ENCODE measurements at places on chromosomes 6 and 20.

DNA sequence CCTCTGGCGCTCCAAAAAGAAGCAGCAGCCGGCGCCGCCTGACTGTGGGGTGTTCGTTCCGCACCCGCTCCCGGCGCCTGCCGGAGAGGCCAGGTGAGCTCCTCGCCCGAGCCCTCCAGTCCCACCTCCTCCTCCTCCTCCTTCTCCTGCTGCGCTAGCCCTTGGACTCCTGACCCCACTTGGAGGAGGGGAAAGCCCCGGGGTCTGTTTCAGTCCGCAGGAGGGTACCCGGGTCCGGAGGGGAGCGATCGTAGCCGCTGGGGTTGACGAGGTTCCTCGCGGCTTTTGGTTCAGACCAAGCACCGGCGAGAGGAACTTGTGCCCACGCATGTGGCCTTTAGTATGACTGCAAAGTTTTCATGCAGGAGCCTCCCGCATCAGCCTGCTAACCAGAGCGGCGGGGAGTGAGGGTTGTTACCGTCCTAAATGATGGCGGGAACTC lies 493 bp downstream of the CRYBG1 start:
- DNase-seq: no peak

DNA sequence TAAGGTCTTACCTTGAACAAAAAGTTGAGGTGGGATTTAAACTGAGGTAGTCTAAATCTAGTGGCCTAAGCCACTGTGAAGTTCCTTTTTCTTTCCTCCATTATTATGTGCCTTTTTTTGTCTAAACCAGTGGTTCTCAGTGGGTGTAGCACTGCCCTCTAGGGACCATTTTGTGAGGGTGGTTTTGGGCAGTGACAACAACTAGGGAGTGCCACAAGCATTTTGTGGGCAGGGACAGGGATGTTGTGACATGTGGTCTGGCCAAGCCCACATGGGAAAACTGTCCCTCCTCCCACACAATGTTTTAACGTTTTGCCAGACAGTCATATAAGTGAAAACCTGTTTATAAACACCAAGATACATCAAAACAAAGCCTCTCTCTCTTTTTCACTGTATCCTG lies 899.4 kb upstream of the FLRT3 start:
- no peak for DNase-seq

GRCh38 chr6:404685-405423 lies 13.3 kb downstream of the IRF4 start:
- DNase-seq: no peak

DNA sequence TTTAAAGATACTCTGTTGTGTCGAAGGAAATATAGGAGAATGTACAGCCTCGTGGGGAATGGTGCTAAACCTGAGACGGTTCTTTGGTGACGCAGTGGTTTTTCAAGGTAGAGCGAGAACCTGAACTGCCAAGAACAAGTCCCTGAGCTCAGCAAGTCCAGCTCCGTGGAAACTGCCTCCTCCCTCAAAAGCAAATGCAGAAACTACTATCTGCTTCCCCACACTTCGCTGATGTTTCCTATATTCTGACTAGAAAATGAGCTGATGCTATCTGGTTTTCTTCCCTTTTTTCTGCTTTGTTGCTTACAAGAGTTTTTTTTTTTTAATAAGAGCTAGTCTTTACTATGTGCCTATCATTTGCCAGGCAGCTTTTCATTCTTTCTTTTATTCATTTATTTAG lies 85.3 kb upstream of the LY86 start:
- DNase-seq: no peak

DNA sequence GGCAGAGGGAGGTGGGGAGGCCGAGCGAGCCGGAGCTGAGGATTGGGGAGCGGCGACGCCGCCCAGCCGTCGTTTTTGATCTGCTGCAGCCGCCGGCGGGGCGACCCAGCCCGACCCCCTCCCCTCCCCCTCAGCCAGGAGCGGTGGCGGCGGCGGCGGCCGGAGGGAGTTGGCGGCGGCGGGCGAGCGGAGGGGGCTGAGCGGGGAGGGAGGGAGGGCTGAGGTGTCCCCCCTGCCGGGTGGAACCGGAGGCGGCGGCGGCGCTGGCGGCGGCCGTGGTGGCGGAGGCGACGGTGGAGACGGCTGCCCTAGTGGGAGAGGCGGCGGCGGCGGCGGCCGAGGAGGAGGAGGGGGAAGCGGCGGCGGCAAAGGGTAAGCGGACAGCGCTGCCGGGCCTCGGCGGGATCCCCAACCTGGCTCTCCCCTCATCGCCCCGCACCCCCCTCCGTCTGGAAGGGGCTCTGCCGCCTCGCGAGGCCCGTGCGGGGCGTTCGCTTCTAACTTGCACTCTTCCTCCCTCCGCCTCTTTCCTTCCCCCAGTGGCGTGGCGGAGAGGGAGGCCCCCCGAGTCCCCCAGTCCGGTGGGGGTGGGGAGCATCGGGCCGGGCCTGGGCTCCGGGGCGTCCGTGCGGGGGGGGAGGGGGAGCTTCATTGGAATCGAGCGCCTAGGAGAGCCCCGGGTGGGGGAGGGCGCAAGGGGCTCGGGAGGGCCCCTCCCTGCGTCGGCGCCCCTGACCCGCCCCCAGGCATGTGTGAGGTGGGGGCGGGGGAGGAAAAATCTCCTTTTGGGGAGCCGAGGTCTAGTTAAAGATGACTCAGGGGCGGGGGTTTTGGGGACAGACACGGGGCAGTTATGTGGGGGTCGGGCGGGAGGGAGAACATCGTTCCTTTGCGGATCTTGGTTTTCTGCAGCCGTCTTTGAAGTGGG lies at the start of gene TAB2:
TAB2 (plus strand) TSS at position 69 of the 928 bp plus-strand sequence. CDS start 52,286 bp downstream, outside the sequence.
- DNase-seq: no peak

DNA sequence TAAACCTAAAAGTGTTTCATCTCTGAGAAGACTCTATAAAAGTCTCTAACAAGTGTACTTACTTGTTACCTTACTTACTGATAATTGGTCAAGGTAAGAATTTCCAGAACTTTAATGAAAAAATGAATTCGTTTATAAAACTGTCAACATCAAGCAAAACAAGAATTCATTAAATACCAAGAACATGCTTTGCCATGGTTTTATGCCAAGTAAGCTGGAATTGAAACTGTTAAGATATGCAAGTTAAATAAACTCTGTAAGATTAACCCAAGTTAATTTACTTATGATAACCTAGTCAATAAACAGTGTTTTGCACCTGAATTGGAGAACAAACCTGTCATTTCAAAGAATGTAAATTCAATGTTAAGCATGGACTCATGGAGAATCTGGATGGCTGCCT lies 17.1 kb upstream of the DEFB113 start:
- DNase-seq: no peak
